IMR-90 (cell line): ENCODE measurements at places on chromosomes 3 and 15. TPM values are rescaled to one million over a fixed set of nuclear protein-coding genes. Genes with fewer than 3 reads are reported as not detected.

DNA sequence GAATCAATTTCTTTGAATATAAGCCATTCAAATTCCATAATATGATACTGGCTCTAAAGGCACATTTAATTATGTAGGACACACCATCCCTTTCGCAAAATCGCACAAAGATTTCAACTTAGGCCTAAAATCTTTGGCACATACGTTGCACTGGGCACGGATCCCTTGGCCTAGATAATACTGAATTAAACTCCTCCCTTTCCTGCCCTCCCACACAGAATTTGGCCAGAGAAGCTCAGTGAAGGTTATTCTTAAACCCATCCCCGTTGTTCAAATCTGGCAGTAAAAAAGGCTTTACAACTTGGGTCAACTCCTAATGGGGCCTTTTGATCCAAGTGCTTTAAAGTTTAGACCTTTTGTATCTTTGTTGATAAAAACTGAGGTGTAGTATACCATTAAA, 247.2 kb downstream of the PTPRG start:
- no peak for DNase-seq

Gene IL17RB
- total RNA-seq = under 0.01 TPM in 1 of 2 replicates, not detected in the other

- peak; percentile 36 for DNase-seq
These were observed 62.7 kb downstream of the KLHL6 start for GRCh38 chr3:183492849-183493179.

DNA sequence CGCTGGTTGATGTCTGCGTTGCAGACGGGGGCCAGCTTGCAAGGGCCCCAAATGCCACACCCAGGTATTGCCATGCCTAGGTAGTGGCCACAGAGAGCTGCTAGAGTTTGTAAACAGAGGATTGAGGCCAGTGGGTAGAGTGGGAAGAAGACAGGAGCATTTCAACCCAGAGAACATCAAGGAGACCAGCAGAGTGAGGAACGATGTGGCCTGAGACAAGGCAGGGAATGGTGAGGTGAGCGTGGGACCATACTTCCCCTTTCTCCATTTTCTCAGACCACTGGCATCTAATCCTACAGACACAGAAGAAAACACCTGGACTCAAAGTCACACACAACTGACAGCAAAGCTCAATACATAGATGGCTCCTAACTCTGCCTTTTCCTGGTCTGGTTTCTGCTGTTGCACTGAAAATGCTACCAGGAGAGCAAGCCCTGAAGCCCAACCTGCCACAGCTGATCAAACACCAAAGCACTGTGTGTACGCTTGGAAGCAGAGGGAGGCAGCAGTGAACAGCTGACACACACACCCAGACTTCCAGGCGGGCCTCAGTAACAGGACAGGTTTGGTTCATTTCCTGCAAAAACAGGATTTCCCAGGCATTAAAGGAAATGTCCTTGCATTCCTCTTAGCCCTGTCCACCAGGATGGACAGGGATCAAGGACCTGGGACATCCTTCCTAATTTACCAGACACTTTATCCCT, 1.6 kb downstream of the FAM174B start:
- DNase-seq = no peak

DNA sequence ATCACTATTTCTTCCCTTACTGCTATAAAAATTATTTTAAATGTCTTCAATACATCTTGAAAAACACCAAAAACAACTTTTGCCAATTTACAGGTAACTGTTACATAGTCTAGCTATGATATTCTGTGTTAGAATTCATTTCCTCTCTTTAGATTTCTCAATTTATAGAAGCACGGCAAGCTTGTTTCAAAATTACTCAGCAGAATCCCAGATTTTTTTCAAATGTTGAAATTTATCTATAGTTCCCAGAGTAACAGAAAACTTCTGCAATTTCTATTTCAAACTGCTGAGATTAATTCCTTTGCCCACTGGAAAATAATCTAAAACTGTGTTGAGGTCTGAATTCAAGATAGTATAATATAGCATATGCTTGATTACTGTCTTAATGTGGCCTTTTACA, 41.2 kb downstream of the CCPG1 start:
- no peak for DNase-seq

DNA sequence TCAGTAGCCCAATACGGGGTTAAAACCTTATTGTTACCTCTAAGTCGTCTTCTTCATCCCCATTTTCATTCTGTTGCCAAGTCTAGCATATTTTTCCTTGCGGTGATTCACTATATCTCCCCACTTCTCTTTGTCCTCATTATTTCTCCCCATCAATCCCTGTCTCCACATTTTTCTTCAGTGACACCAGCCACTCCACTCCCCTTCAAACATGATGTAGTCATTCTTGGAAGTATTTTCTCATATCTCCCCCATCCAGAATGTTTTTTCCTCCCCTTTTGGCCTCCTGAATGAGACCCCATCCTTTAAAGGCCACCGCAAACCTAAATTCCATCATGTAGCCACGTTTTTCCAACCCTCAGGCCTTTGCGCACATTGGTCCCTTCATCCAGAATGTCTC, 105.9 kb downstream of the TOP2B start:
- no peak for DNase-seq

Gene ARRDC4
- total RNA-seq = 9.1 and 10.6 TPM in 2 replicates

DNA sequence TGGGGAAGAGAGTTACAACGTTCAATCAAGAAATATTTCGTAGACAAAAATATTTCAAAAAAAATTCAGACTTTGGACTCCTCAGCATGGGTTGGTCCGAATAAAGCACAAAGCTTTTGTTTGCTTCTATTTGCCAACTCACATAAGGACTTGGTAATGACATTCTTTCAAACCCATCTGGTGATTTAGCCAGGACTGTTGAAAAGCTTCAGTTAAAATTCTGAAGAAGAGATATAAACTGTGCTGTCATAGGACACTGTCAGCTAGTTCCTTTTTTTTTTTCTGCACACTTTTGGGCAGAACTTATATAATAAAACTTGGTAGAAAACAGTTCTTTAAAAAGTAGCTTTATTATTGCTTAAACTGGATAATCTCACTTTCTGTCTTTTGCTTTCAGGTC, 660.8 kb upstream of the SGO1 start:
- no peak for DNase-seq

DNA sequence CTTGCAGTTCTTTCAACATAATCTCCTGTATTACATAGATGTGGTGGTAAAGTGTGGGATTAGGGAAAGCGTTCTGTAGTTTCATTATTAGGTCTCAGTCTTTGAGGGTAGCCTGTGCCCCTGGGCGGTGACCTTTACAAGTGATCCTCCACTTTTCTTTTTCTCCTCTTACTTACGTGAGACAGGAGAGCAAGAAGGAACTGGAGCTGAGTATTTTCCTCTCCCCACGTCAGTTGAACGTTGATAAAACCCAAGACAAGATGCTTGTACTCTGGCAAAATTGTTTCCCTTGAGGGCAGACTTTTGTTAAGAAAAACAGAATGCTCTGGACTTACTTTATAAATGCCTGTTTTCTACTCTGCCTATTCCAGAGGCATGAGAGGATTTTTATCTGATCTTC, 378.7 kb downstream of the ZNF385D start:
- DNase-seq = no peak

- peak; percentile 58 for DNase-seq
These were observed 5.4 kb upstream of the RFX7 start for GRCh38 chr15:56249092-56249491.
